Mammary microvascular endothelial cell (primary cell): ENCODE measurements at places on chromosomes 1 and 21. TPM values are rescaled to one million over a fixed set of nuclear protein-coding genes. Genes with fewer than 3 reads are reported as not detected.

Gene XCL2
- total RNA-seq: not detected in 2 replicates

Gene CERS2
- 104 and 115 TPM in 2 replicates for total RNA-seq

Gene TNFSF4
- 21.2 and 31.6 TPM in 2 replicates for total RNA-seq

Gene FCER1A
- total RNA-seq: not detected in 2 replicates

Gene LCE1A
- not detected in 2 replicates for total RNA-seq

Gene PPFIA4
- total RNA-seq: under 0.01 TPM in 2 replicates

Gene PCAT6
- not detected in 2 replicates for total RNA-seq

Gene DISC1
- 5.5 and 5.8 TPM in 2 replicates for total RNA-seq

Gene PSRC1
- 18.6 and 19.3 TPM in 2 replicates for total RNA-seq

Gene CCDC18
- 5.7 and 6.1 TPM in 2 replicates for total RNA-seq

Gene EPHA2
- total RNA-seq: 145 and 153 TPM in 2 replicates

Gene TMEM50B
- 26.2 and 38.2 TPM in 2 replicates for total RNA-seq

Gene LMX1A
- not detected in 2 replicates for total RNA-seq

Gene HSD11B1
- total RNA-seq: 0.10 and 0.13 TPM in 2 replicates

Gene ARHGEF16
- 0.80 and 1.0 TPM in 2 replicates for total RNA-seq

Gene RNF220
- total RNA-seq: 100 and 124 TPM in 2 replicates

Gene KCNA3
- total RNA-seq: not detected in 2 replicates

Gene CCDC30
- total RNA-seq: 0.20 TPM in 2 replicates

Gene ITPKB
- 19.1 and 22.8 TPM in 2 replicates for total RNA-seq

Gene TTC39A
- 1.1 and 5.3 TPM in 2 replicates for total RNA-seq

Gene GBP7
- not detected in 2 replicates for total RNA-seq

Gene PEA15
- total RNA-seq: 143 TPM in 2 replicates

Gene GJA8
- total RNA-seq: not detected in 2 replicates

Gene PCP4
- total RNA-seq: not detected in 2 replicates

Gene ADAMTSL4
- total RNA-seq: 0.40 and 0.44 TPM in 2 replicates

Gene PRKAA2
- 0.10 and 0.27 TPM in 2 replicates for total RNA-seq

Gene ATAD3C
- total RNA-seq: 0.07 TPM in 1 of 2 replicates, not detected in the other

Gene AQP10
- total RNA-seq: not detected in 2 replicates

Gene CSDE1
- 700 and 788 TPM in 2 replicates for total RNA-seq

Gene CD52
- total RNA-seq: not detected in 2 replicates

Gene FYB2
- not detected in 2 replicates for total RNA-seq

Gene RHEX
- total RNA-seq: not detected in 2 replicates

Gene TMCO1
- total RNA-seq: 58.4 and 66.0 TPM in 2 replicates

Gene KCNT2
- 0.13 TPM in 1 of 2 replicates, not detected in the other for total RNA-seq

Gene ADAM30
- not detected in 2 replicates for total RNA-seq

Gene RSPO1
- not detected in 2 replicates for total RNA-seq

Gene DMBX1
- total RNA-seq: not detected in 2 replicates
